Kasumi-1 (cell line): ENCODE measurements at places on chromosomes 4 and X.

- no peak for DNase-seq
Observed at GRCh38 chrX:1487401-1487800, 34.7 kb upstream of the ASMTL start.

DNA sequence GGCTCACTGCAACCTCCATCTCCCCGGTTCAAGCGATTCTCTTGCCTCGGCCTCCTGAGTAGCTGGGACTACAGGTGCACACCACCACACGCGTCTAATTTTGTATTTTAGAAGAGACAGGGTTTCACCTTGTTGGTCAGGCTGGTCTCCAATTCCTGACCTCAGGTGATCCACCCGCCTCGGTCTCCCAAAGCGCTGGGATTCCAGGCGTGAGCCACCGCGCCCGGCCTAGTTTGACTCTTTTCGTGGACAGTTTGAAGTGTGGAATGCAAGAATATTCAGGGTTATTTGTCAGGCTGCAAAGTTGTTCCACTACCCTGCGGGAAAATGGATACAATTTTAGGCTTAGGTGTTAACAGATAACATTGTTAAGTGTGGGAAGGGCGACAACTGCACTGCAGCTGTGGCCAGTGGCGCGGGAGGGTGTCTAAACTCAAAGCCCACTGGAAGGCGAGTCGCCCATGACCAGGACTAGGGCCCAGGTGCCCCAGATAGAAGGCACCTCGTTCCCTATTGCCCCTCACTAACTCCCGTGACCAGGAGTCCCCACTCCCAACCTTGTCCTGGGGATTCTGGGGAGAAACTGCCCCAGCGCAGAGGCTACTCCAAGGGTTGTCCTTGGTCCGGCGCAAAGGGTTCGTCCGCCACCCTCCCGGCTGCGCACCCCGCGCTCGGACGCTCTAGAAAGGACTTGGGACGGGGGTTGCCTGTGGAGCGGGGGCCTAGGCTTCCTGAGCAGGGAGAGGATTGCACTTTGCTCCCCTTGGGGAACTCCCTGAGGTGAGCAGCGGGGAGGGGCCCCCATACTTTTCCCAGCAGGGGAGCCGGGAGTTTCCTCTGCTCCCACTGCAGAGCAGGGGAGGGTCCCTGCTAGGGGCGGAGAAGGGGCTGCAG, 1.1 kb upstream of the CD99 start:
- DNase-seq = no peak

GRCh38 chr4:172410363-172410762, 597.2 kb downstream of the GALNTL6 start:
- DNase-seq = no peak

- DNase-seq = peak; percentile 48
Observed at GRCh38 chr4:184416913-184417734, 57.2 kb downstream of the IRF2 start.

DNA sequence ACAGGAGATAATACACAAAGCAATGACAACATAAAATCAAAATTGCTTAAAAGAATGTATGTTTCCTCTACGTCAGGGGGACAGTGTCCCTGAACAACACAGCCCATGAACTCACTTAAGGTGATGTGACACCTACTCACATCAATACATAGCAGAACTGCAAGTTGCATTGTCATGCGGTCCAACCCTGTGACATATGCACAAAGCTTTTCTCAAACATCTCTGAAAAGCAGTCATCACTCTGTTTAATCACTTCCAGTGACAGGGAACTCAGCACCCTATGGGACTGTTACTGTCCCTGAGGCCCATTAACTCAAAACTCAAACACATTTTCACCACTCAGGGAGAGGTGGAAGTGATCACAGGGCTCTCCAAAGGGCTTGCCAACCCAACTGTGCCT, 2.4 kb downstream of the STX18 start:
- DNase-seq = no peak

- DNase-seq = no peak
Observed at GRCh38 chrX:154457491-154458115, 478 bp upstream of the PLXNA3 start.

DNA sequence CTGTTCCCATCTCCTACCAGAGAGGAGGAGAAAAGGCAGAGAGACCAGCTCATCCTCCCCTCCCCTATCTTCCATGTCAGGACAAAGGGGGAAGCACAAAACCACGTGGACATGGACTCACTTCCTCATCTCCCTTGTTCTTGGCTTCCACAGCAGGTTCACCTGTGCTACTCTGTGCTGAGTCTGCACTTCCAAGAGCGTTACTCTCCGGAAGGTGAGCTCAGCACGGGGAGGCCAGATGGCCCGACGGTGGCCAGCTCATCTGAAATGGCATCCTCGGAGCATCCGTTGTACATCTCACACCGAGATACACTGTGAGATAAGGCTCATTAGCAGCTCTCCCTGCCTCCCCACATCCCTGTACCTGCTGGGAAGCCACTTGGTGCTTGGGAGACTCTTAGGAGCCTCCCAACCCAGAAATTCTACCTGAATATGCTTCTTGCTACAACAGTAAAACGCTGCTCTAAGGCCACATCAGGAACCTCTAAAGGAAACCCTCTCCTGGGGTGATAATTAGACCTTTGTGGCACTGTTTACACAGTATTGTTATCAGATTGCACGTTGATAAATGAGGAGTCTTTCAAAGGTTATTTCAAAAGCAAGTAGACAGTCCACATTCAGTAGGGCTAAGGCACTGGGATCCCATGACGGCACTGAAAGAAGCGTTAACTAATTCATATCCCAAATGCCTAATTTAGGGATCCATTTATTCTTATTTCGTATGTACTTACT, 19.4 kb downstream of the LGI2 start:
- no peak for DNase-seq

- DNase-seq = no peak
Observed at GRCh38 chr4:18691431-18692200, 670.1 kb upstream of the LCORL start.

GRCh38 chrX:23727206-23727605, 15.9 kb downstream of the ACOT9 start:
- no peak for DNase-seq
